ENCODE measurements at places on chromosomes 13 and 19.

GRCh38 chr19:33434886-33435705, 61.6 kb downstream of the CEBPG start:
- DNase-seq, result no peak

DNA sequence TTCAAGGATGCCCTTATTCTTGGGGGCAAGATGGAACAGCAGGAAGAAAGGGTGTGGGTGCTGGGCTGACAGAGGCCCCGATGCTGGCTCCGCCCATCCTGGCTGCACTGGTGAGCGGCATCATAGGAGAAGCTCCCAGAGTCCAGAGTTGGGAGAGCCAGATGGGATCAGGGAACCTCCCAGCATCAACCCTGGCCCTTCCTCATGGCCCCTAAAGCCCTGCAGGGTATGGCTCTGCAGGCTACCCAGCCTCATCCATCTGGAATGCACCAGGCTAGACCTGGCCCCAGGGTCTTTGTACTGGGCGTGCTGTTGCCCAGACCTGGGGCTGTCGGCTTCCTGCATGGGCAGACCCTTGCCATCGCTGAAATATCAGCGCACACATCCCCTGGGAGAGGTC, 7.9 kb upstream of the ELL start:
- DNase-seq, result peak; percentile 13

- no peak for DNase-seq
Measured at GRCh38 chr13:48783695-48784230, 130.0 kb downstream of the CYSLTR2 start.

DNA sequence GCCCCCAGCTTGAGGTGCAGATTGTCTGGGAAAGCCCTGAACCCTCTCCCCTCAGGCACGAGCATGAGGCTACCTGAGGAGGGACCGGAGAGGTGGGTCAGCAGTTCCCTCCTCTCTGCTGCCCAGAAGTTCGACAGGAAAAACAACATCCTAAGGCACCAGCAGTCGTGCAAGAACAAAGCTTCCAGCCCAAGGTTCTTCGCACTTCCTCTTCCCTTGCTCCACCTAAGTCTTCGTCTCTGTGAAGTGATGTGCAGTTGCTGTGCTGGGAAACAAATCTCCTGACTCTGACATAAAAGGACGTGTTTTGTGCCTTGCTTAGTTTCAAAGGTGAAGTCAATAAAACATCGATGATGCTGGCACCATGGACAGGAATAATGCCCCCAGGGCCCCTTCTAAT, 173.3 kb downstream of the USP12 start:
- DNase-seq, result no peak

- DNase-seq, result no peak
Measured at GRCh38 chr13:31442571-31442970, 242.8 kb downstream of the B3GLCT start.

DNA sequence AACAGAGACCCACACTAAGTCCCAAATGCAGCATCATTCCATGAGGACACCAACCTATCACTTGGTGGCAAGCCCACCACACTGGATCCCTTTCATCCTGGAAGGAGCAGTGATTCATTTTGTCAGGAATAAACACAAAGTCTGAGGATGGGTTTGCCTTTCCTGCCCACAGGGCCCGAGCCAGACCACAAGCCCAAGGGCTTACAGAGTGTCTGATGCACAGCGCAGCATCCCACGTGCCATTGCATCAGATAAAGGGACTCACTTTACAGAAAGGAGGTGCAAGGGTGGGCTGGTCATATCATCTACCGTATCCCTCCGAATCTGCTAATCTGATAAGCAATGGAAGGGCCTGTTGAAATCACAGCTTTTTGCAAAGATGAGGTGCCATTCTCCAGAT, 12.2 kb upstream of the KCTD15 start:
- DNase-seq, result no peak

DNA sequence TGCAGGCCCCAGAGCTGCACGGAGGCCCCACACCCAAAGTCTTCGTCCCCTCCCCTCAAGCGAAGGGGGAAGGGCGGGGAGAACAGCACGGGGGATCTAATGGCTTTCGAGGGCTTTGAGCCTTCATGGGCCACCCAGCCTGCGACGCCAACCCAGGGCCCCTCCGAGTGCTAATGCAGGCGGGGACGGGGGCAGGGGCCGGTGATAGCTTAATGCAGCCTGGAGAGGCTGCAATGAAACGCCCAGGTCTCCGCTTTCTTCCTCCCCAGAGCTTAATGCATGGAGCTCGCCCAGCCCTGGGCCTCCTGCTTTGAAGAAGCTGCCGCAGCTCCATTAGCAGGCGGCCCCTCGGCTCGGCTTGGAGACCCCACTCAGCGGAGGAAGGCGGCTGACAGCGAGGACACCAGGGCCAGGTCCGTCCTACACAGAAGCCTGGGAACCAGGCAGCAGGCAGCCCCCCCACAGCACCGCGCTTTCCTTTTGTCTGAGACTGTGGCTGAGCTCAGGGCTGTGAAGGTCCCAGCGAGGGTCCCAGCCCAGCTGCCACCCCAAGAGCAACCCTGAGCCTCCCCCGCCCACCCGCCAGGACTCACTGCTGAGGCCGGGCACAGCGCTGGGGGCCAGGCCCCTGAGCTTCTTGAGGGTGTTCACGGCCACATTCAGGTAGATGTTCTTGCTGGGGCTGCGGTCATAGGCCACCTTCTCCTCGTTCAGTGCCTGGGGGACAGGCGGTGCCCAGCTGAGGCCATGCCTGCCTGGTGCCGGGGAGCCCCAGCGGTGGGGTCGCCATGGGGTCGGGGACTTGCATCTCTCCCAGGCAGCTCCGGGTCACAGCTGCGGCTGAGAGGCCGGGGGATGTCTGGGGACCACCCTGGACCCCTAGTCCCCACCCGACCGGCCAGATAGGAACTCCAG, 7.5 kb upstream of the ATP8B3 start:
- no peak for DNase-seq

Data from D721Med (cell line).